ENCODE measurements at places on chromosomes 7 and 10.

DNA sequence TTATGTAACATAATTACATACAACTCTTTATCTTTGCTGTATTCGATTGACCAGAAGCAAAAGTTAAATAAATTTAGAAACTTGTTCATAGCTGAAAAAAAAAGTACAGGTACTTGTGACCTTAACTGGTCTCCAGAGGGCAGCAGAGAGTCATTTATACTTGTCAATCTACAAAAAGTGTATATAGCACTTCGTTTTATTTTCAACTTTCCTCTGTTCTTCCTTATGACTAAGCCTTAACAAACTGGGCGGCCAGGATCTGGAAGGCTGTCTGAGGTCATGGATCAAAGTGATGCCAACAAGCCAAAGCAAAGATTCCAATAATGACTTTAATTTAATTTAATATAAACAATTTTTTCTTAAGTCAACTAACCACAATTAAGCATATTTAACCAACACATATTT, 29.8 kb downstream of the C10orf67 start:
- peak; percentile 66 for DNase-seq

DNA sequence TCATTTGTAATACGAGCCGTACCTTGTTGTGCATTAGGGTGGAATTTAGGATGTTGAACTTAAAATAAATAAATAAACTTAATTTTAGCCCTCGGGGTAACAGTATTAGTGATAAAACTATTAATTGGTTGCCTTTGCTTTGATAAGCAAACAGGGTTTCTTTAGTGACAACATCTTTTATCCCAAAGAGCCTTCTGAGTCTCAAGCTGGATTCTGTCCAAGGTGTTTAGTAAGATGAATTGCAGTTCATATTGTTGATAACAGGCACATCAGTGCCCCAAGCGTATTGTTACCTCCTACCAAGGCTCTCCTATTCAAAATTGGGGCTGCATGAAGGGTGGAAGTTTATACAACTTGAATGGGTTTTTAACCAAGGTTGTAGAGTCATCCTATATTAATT, 144.4 kb upstream of the CELF2 start:
- DNase-seq = no peak

GRCh38 chr7:6165521-6166320, 106.7 kb downstream of the CYTH3 start:
- no peak for DNase-seq

DNA sequence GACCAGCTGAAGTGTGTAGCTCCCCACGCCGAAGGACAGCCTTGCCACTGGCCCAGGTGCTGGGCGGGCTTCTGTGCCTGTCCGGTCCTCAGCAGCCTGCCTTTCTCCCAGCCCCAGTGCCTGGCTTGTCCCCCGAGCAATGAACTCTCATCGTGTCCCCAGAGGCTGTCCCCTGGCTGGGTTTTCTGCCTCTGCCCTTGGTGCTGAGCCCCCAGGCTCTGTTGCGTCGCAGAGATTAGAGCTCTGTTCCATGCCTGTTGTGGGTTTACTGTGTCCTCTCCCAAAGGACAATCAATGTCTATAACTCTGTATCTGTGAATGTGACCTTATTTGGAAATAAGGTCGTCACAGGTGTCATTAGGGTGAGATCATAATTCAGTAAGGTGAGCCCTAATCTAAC, 226.1 kb upstream of the SHH start:
- DNase-seq = no peak

DNA sequence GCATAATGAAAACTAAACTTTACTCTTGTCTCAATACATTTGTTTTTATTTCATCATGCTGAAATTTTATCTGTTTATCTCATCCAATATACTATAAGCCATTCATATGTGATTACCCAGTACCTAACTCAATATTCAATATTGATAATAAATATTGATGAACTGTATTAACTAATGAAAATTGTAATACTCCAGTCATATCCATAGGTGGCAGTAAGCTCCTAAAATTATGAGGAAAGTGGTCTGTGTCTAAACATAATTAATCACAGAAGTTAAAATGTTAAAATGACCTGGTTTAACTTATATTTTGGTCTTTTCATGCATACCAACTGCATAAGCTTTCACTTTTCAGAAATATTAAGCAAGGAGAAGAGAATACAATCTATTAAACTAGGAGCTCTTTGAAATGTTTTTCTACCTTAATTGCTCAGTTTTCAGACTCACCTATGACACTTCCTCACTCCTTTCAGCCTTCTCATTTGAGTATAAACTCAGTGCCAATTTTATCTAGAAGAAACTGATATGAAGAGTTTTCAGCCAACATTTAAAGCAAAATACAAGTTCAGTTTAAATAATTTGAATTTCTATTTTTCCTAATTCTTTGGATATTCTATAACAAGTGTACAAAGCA, 30.5 kb upstream of the VWDE start:
- no peak for DNase-seq

- no peak for DNase-seq
These were observed 488 bp downstream of the EIF4H start for GRCh38 chr7:74174606-74175082.

GRCh38 chr7:66575398-66575797, 53.3 kb upstream of the KCTD7 start:
- DNase-seq = no peak

GRCh38 chr10:69515699-69516259, 57.4 kb downstream of the NEUROG3 start:
- DNase-seq = peak; percentile 60

DNA sequence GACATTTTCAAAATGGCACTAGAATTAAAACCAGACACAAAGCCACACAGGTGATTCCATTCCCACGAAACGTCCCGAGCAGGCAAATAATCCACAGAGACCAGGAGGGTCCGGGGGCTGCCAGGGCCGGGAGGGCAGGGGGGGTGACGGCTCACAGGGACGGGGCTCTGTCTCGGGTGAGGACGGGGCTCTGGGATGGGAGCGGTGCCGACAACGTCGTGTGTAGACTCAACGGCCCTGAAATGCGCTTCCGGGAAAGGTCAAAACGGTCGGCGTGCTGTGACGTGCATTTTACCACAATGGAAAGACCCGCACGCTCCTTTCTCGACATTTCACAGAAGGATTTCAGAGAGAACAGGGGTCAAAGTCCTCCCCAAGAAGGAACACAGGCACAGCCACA, 63.3 kb upstream of the PDGFA start:
- DNase-seq = no peak

DNA sequence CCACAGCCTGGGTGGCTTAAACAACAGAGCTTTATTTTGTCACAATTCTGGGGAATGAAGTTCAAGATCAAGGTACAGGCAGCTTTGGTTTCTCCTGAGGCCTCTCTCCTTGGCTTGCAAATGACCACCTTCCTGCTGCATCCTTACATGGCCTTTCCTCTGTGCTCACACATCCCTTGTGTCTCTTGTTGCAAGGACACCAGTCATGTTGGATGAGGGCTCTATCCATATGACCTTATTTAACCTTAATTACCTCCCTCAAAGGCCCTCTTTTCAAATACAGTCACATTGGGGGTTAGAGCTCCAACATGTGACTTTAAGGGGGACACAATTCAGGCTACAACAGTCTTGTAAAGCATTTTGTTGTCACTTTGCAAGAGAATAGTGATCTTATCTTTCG, 65.0 kb upstream of the PLXNA4 start:
- DNase-seq = no peak

DNA sequence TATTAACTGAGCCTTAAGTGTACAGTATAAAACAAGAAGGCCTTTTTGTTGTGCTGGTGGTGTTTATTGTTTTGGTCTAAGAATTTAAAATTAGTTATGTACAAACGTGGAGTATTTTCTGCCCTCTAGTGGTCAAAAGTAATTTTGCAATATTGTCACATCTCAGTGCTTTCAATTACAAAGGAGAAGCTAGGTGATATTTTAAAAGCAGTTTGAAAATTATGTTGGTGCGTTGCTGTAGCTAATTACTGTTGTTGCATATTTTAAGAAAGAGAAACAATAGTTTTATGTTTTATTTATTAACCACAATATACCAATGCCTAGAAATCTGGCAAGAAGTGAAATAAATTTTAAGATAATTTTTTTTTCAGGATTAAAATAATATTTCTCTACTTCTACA, 11.4 kb downstream of the NPVF start:
- peak; percentile 48 for DNase-seq

DNA sequence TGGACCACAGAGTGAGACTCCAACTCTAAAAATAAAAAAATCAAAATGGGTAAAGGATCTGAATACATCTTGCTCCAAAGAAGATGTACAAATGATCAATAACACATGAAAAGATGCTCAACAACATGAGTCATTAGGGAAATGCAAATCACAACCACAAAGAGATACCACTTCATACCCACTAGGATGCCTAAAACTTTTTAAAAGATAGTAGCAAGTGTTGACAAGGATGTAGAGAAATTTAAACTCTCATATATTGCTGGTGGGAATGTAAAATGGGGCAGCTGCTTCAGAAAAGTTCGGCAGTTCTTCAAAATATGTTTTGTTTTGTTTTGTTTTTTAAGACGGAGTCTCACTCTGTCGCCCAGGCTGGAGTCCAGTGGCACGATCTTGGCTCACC, 45.7 kb upstream of the GTF2IRD1 start:
- no peak for DNase-seq

DNA sequence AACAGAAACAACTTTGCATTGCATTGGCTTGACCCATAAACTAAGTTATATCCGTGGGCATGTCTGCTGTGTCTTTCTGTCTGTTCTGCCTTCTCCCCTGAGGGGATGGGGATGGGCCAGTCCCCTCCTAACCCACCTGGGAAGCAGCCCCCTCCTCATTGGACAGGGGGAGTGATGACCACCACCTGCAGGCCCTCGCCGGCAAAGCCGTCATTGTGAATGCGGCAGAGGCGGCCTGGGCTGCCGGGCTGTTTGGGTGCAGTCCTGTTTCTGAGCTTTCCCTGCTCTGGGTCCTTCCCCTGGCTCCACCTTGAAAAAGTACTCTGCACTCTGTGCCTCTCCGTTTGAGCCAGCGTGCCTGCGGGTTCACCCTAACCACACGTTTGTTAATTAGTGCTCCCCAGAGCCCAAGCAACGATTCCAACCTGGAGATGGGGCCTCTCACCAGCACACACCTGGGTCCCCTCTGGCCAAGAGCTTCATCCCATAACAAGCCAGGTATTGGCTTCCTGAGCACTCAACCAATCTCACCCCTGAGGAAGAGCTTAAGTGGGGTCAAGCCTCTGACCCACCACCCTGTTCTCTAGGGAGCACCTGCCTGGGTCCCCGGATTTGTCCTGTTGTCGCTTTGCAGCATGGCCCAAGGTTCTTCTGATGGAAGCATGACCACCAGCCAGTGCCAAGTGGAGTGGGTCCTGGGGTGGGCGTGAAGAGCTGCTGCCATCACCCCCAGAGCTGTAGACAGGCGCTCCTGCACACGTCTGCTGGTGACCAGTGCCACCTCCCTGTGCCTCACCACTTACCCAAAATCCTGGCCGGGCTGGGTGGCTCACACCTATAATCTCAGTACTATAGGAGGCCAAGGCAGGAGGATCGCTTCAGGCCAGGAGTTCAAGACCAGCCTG, 39.4 kb upstream of the ZMIZ2 start:
- no peak for DNase-seq

- DNase-seq = no peak
These were observed 29.5 kb upstream of the TMEM72 start for GRCh38 chr10:44881649-44882048.

DNA sequence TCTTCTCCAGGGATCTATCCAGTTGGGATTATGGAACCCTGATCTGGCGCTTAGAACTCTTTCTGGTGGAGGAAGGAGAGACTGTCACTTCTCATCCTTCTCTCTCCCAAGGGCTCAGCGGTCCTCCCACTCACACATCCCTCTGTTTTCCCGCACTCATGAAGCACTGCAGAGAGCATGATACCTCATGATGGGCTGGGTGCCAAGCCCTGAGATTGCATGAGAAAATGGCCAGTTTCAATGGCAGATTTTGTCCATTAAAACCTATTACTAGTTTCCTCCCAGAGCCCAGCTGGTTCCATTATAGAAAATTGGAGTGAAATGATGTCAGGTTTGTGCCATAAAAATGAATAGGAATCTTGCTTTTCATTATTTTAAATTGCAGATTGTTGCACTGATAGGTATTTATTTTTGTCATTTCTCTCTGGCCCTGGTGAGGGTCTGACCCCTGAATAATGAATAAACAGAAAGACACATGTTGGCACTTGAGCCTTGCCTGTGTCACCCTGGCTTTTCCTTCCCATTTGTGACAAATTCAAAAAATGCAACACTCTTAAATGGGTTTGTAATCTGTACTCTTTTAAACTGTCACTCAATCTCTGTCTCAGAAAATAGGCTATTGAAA, 1151.1 kb downstream of the TYW1 start:
- DNase-seq = peak; percentile 72

GRCh38 chr10:126264102-126265018, 123.9 kb downstream of the ADAM12 start:
- no peak for DNase-seq

DNA sequence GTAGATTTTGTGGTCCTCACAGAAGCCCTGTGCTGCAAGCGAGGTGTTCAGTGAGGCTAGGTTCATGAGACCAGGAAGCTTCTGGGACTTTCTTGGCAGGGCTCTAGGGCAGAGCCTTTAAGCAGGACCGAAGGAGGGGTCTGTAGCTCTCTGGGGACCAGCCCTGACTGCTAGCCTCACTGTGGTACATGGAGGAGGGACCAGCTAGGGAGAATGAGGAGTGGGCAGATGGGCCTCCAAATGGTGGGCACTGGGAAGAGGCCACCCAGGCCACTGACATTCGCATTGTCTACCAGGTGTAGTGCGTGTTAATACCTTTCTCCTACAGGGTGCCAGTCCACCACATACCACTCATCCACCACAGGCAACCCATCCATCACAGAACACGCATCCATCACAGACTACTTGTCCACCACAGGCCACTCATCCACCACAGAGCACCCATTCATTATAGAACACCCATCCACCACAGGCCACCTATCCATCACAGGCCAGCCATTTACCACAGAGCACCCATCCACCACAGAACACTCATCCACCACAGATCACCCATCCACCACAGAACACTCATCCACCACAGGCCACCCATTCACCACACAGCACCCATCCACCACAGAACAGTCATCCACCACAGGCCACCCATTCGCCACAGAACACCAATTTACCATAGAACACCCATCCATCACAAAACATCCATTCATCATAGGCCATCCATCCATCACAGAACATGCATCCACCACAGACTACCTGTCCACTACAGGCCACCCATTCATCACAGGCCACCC, 31.6 kb upstream of the ZNF488 start:
- DNase-seq = no peak

- no peak for DNase-seq
These were observed 144.5 kb upstream of the YAE1 start for GRCh38 chr7:39421661-39422060.

DNA sequence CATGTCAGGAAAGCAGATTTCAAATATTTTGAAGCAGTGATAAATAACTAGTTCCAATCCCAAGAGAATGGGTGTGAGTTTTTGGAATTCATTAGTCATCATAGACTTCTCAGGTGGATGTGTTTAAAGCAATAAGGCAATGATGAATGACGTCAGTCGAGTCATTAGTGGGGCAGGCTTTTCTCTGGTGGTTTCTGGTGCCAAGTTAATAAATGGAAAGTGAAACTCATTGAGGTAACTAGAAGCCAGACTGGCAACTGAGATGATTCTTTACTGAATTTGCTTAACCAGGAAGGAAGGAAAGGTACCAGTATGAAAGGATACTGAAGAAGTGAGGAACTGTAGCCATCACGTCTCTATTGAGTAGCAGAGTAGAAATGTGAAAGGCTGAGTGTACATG, 311.0 kb downstream of the GPAM start:
- DNase-seq = no peak

- no peak for DNase-seq
These were observed 59.9 kb downstream of the EGFR start for GRCh38 chr7:55078465-55079372.
